ENCODE measurements at places on chromosomes 16 and 17.
A peak's percentile ranks its signal among the peaks of the same experiment; 100 is the strongest.

DNA sequence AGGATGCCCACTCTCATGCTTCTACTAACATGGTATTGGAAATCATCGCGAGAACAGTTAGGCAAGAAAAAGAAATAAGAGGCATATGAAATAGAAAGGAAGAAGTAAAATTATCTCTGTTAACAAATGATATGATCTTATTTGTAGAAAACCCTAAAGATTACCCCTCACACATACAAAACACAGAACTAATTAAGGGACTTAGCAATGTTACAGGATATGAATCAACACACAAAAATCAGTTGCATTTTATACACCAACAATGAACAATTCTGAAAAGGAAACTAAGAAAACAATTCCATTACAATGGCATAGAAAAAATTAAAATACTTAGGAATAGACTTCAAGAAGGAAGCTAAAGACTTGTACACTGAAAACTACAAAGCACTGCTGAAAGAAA, 2.7 kb upstream of the CAPNS2 start:
- DNase-seq = no peak

GRCh38 chr17:67836205-67836987, 11.1 kb downstream of the BPTF start:
- no peak for DNase-seq

GRCh38 chr16:52488837-52489289, 58.1 kb downstream of the TOX3 start:
- DNase-seq = no peak

GRCh38 chr17:58316260-58316960, 12.2 kb downstream of the TSPOAP1 start:
- no peak for DNase-seq

DNA sequence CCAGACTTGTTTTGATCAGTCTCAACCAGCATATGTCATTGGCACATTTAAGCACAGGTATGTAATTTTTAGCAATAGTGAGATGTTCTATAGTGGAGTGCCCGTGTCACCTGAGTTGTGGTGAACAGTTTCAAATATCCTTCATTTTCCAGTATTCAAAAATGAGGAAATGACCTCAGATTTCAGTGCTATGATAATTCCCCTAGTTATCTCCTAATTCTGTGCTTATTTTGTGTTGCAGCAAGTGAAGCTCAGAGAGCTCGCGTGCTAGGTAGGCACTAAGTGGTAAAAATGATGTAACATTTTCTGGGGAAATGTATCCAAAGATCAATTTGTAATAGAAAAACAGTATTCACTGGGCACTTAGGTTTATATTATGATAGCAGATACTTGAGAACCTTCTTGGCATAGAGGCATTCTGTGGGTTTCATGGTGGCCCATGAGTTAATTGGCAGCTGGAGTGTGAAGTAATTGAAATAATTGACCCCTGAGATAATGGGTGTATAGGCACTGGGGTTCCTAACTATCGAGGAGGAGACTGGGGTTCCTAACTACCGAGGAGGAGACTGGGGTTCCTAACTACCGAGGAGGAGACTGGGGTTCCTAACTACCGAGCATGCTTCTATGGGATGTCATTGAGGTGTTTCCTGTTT, 159.1 kb downstream of the PRKCA start:
- no peak for DNase-seq

GRCh38 chr16:67883872-67884261, 818 bp upstream of the NRN1L start:
- DNase-seq = peak; percentile 2

DNA sequence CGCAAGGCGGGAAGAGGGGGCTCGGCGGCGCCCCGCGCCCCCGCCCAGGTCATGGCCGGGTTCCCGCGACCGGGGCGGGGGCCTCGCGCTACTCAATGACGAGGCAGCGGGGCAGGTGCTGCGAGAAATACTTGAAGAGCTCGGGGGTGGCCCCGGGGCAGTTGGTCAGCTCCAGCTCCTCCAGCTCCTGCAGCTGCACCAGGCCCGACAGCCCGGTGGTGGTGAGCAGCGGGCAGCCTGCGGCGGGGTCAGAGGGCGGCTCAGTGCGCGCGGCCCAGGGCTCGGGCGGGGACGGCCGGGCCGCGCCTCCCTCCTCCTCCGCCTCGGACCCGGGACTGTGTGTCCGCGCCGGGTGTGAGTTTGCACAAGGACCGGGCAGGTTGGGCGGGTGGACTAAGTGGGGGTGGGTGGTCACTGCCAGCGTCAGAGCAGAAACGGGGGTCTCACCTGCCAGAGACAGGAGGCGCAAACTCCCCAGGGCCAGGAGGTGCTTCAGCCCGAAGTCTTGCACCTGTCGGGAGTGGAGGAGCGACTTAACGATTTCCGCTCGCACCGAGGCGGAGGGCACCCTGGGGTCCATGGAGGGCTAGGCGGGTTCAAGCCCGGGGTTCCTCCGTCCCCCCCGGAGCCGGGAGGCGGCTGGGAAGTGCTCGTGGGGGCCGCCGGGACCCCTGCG, 4.1 kb upstream of the WDR24 start:
- no peak for DNase-seq

GRCh38 chr16:17305694-17306093, 165.1 kb downstream of the XYLT1 start:
- no peak for DNase-seq

DNA sequence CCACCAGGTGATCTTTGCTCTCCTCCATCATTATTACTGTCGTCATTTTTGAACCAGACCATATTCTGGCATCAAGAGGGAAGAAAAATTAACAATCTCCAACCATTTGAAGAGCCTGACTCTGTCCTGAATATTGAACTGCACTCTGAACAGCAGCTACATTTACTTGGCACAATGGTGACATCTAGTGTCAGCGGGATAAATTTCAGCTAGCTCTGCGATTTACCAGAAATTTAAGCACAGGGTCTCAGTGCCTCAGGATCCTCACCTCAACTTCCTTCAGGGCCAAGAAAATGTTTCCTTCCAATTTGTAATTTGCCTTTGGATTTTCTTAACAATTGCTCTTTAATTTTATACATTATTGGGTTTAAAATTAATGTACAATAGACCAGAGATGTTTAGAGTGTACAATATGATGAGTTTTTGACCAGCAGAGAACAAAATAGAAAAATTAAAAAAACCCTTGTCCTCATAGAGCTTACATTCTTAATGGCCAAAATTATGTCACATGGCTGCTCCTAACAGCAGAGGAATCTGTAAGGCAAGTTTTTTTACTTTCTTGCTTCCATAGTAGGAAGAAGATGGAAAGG, 10.7 kb upstream of the ZNF19 start:
- peak; percentile 41 for DNase-seq

DNA sequence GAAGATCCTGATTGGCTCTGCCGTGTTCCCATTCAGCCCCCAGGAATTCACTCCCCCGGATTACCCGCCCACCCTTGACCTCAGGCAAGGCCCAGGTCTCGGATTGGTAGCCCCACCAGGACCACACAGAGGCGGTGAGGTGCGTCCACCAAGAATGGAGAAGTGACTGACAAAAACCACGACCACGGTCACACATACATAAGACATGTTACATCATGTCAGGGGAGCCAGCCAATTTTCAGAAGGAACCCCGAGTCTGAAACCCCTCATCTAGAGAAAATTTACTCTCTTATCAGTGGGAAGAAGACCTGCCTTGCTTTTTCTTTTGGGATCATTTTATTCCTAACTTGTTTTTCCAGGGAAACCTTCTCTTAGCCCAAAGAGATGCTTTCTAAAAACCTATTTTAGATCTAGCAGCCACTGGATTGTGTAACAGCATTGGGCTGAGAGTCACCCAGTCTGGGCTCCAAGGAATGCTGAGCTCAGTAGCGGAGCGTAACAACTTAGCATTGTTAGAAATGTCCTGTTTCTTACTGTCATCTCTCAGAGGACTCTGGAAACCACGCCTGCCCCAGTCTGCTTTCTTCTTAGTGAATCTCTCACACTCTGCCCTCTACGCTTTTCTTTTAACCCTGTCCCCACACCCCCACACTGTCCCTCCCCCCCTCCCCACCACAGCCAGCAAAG, 164.1 kb downstream of the CMIP start:
- no peak for DNase-seq

- no peak for DNase-seq
Measured at GRCh38 chr17:74280093-74280513, 6.1 kb downstream of the DNAI2 start.

- no peak for DNase-seq
Measured at GRCh38 chr17:27496437-27496943, 40.2 kb downstream of the KSR1 start.

DNA sequence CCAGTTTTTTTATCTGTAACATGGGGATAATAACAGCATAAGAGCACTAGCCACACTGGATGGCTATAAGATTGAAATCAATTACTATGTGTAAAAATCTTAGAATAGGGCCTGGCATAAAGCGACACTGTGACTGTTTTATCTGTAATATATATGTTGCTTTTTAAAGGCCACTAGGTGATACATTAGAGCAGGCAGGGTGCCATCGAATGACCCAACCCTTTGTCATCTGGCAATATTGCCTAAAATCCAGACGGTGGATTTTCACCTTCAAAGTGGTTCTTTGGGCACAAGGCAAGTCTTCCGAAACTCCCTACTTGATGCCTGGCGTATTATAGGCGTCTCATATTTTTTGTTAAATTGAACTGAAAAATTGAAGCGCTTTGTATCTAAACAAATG, 69.1 kb downstream of the PRKCA start:
- DNase-seq = no peak

- DNase-seq = no peak
Measured at GRCh38 chr17:57563958-57564357, 181.1 kb downstream of the CCDC182 start.

DNA sequence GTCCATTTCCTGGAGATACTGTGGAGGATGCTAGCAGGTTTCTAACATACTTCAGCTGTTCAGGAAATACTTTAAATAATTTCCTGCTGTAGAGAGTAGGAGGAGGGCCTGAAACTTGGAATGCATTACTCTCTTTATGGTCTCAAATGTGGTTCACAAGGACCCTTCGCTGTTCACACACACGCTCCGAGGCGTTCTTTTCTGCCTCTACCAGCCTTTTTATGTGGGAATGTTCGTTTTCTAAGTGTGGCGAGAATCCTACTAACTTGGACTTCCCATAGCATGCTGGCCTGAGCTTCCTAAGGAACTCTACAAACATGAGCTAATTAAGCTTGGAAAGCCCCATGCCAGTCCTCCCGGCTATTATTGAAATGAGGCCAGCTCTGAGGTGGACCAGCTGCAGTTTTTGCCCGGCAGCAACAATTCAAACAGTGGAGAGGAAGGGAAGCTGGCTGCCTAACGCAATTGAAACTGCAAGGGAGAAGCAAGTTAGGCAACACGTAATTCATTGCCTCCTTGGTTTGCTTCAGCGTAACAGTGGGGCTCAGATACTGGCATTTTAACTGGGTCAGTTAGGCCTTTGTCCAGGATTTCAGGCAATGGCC, 18.9 kb downstream of the KPNA2 start:
- DNase-seq = peak; percentile 35

- peak; percentile 64 for DNase-seq
Measured at GRCh38 chr17:78378225-78379130, at the start of gene PGS1. TSS of gene PGS1 (plus strand) at chr17:78378649. CDS start at chr17:78378666, 17 bp downstream.

GRCh38 chr17:74745548-74746177, 2.8 kb upstream of the NHERF1 start:
- no peak for DNase-seq

DNA sequence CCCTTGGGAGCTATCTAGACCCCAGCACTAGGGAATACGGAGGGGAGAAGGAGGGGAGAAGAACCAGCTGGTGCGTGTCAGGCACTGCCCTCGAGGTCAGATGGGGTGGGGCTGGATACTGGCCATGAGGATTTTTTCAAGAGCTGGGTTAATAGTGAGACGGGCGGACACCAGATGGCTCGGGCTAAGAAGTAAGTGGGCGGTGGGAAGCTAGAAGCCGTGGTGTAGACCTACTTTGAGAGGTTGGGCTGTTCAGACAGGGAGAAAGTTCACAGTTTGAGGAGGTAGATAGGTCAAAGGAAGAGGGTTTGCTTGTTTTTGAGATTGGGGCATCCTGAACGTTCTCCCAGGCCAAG, 303.8 kb downstream of the SEC14L1 start:
- DNase-seq = no peak

DNA sequence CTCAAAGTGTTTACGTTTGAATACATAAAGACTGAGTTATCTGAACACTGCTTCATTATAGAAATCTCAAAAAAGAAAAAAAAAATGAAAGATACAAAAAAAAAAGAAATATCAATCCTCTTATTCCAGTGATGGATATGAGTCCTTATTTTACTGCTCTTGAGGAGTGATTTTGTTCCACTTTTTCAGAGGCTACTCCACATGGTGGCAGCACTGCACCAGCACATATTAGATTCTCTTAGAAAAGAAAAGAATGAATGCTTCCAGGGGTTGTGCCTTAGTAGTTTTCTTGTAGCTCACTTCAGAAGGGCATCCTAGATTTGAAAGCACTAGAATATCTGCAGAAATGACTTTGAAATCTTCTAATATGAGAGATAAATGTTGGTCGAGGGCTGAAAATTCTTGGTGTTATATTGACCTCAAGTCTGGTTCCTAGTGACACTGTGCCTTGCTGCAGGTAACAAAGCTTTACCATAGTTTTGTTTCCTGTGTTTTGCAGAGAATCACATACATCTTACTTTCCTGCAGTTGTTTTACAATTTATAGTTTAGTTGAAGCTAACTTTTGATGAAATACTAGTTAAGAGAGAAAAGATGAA, 25.9 kb downstream of the AP2B1 start:
- peak; percentile 41 for DNase-seq

DNA sequence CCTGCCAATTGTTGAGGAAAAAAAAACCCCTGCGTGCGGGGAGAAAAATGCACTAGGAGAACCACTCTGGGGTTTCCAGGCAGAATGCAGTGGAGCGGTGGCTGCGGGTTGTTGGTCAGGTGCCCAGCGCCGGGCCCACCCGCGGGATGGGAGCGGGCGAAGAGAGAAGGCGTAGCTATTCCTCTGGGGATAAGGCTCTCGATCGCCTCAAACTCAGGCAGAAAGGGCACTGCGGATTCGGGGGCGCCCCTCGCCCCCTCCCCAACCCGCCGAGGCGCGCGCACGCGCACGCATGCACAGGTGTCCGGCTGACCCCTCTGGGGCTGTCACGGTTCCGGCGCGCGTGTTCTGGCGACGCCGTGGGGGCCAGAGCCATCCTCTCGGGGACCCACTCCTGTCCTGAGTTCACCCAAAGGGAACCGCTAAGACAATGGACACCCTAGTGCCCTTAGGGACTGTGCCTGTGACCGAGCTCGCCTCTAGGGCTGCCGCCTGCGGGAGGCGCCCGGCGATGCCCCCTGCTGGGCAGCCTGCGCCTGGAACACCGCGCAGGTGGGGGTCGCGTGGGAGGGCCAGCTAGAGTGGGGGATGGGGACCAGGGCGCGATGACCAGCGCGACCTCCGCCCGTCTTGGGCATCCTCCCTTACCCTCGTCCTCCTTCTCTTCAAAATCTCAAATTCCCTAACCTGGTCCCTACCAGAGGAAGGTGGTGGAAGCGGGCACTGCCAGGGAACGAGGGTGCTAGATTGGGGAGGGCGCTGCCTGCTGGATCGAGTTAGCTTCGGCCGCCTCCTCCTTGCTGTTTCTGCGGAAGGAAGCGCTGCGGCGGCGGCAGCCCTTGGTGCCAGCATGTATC, 14.4 kb upstream of the CBX8 start:
- peak; percentile 83 for DNase-seq

DNA sequence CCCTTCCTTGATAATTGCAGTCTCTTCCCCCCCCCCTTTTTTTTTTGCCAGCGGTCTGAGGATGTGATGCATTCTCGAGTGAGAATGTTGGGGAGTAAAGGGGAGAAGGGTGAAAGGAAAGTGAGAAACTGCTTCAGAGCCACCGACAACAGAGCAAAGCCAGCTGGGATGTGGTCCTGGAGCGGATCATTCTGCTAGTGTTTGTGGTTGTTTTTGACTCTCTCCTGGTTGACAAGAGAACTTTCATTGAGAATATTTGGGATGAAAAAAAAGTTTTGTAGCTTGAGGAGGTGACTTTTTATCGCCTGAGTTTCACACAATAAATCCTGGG, 1.3 kb downstream of the NF1 start:
- DNase-seq = no peak

GRCh38 chr17:37041932-37042331, 93.2 kb downstream of the AATF start:
- no peak for DNase-seq
